ENCODE measurements at places on chromosomes 2 and 18.

GRCh38 chr2:210539578-210540416 lies 16.6 kb upstream of the CPS1 start:
- DNase-seq: no peak

DNA sequence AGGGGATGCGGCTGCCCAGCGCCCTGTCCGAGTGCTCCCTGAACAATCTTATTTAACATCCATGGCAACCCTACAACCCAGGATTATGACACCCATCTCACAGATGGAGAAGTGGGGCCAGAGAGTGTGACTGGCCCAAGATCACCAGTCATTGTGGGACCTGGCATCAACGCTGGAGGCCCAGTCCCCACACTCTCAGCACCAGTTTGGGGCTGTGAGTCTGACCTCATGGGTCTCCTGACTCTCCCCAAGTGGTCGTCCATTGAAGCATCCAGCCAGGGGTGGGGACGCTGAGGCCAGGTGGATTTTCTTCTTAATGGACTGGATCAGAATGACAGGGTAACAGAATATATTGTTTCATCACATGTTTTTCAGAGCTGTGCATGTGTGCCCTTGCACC lies 24.5 kb downstream of the MAL start:
- DNase-seq: no peak

DNA sequence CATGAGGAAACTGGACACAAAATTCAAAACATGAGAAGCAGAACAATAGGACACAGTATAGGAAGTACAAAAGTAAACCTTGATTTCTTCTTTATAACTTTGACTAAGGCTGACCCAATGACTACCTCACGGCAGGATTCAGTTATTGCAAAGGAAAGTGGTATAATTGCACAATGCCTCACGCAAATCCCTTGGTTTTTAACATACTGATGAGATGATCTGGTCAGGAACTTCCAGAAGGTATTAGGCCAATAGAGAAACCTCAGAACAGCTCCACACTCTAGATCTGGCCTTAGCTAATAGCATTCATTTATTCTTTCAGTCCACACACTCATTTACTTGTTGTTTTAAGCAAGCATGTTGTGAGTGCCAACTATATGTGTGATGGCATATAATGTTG lies 1526.9 kb upstream of the ACVR2A start:
- DNase-seq: no peak

DNA sequence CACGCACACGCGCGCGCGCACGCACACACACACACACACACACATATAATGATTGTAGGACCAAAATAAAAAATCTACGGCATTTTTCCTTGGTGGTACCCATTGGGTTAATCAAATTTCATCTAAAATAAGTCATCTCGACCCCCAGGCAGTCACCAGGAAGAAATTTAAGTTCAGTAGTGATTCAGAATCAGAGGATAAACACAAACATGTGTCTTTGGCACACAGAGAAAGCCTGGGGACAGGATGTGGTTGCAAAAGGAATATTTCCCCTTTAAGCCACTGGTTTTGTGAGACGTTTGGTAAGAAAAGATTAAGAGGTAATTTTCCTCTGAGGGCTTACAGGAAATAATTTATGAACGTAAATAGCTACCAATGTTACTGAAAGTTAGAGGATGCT lies 171.6 kb upstream of the PIEZO2 start:
- DNase-seq: no peak

GRCh38 chr2:39623917-39624316 lies 41.8 kb upstream of the TMEM178A start:
- no peak for DNase-seq

DNA sequence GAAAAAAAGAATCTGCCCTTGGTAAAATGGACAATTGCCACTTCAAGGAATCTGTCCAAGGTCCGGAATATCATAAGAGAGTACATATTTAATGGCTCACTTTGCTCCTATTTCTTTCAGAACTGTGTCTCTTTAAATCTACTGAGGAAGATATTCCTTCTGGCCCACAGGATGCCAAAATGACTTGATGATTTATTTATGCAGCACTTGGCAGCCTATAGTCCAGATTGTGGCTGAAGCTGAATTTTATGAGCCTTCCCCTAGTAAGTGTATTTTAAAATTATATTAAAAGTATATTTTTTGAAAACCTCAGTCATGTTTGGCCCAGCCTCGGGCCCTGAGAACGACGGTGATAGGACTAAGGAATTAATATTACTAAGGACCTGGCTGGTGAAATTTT lies 465.1 kb upstream of the HNRNPA3 start:
- no peak for DNase-seq

DNA sequence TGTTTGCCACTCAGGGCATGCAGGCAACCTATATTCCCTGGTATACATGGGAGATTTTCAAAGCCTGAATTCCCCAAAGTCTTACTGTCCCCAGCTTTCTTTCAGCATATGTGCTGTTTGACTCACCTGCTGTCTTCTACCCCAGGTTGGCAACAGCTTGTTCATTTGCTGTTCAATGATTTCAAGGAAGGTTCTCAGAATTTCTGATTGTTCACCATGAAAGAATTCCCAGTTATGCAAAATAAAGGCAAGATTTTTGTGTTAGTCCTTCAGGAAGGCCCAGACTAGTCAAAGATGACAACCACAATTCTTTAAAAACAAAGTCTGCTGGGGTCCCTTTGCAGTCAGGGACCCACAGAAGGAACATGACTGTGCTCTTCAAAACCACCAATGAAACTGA lies 1057.8 kb upstream of the CDH2 start:
- DNase-seq: no peak

DNA sequence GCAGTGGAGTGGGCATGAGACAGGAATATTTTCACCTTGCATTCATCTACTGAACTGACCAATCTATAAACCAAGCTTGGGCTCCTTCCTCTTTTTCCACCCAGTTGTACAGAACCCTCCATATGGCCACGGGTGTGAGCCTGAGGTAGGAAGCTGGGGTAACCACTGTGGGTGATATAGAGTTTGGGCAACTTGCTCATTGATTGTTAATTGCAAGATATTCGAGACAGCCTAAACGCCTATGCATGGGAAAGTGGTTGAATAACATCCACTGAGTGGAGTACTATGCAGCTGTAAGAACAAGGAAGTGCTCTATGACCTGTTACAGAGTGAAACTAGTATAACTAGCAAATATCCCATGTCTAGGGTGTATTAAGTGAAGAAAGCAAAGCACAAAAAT lies 7.3 kb upstream of the VAPA start:
- no peak for DNase-seq

- DNase-seq: no peak
Measured at GRCh38 chr2:169818241-169818640, 6.5 kb downstream of the METTL5 start.

DNA sequence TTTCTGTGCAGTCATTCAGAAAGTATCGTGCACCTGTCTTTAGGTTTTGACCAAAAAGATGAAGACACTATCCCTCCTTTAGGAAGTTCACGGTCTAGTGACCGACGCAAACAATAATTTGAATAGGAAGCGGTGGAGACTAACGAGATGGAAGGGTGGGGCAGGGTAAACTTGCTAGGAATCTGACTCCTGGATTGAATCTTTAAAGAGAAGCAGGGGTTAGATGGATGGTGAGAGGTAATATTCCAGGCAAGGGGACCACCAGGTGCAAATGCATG lies 651 bp upstream of the TXNL1 start:
- DNase-seq: no peak

DNA sequence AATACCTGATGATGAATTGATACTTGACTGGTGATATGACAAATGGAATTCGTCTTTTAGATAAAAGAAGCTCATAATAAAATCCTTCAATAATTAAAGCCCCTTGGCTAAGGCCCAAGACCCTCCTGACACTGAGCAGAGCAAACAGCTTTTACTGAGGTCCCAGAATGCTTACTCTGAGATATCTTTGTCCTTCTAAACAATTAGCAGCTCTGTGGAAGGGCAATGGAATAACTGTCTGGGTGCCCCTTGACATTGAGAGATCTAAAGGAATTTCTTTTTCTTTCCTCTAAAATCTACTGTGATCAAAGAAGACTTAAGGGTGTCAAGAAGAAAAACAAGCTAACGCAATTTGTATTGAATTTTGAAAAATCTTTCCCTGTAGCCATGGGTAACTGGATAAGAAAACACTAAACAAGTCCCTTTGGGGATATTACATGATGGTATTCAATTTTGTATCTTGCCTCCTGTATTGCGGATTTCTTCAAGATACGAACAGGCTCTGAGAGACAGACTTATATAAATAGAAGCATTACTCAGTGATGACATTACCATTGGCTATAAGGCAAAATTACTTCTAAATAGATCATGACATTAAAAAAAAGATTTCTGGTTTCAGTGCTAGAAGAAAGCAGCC lies 128.8 kb downstream of the MREG start:
- DNase-seq: no peak

GRCh38 chr2:23944527-23944926 lies 4.3 kb downstream of the UBXN2A start:
- DNase-seq: no peak

DNA sequence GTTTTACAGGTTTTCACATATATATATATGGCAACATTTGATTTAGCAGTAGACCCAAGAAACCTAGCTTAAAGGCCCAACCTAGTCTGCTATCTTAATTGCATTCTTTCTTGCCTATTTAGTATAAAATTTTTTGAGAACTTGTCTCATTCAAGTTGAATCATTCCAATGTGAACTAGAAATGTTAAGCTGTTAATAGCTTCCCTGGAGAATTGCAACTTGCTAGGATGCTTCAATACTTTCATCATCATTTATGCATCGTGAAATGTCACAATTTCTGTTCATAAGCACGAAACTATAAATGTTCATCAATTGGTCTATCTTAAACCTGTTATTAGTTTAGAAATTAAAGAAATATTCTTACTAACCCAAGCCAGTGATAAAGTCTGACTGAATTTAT lies 217.6 kb downstream of the BABAM2 start:
- DNase-seq: no peak

DNA sequence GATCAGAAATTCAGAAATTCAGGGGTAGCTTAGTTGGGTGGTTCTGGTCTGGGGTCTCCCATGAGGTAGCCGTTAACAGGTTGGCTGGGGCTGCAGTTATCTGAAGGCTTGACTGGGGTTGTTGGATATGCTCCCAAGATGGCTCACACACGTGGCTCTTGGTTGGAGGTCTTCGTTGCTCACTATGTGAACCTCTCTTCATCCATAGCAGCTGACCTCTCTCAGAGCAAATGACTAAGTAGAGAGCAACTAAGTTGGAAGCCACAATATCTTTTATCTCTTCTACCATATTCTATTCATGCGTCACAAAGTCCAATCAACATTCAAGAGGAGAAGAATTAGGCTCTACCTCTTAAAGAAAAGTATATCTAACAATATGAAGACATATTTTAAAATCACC lies 38.7 kb upstream of the SERTAD2 start:
- DNase-seq: no peak

DNA sequence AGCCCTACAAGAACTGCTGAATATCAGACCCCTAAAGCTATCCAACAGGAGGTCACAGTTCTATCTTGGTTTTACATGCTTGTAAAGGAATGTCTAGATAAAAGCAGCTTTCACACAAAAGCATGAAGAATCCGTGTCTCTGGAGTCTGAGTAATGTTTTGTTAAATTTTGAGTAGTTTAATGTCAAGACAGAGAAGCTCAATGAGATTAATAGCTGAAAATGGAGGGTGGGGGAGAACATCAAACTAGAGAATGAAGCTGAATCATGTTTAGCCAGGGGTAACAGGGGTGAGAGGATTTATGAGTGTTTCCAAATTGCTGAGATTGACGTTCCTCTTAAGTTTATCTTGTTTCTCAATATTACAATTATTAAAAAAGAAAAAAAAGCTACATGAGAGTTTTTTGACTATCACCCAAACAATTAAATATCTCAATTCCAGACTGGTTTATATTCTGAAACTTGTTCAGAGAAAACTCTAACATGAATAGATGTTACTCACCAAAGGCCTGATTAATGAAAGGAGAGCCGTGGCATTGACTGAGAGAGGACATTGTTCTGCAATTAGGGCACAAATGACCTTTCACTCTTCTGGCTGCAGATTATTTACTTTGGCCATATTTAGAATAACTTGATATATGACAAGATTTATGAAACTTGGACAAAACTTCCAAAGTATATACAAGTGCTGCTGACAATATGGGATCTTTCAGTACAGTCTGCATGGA lies 266.4 kb upstream of the ETAA1 start:
- DNase-seq: no peak

DNA sequence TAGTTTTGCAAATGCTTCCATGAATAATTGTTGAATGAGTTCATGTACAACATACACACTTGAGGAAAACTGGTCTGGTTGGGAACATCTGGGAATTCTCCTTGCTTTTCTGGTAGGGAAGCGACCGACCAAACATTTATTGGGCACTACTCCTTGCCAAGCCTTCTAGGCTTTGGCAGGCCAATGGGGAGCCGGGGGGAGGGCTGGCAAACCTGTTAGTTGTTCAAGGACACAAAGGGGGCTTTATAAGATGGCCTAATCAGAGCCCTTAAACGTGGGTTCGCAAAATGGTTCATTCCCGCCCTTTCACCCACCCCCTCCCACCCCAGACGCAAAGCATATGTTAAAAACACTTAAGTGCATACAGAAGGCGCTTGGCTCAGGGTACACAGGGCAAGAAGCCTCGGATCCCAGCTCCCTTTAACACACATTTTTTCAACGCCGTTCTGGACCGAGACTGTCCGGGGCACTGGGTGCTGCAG lies 844 bp upstream of the VSNL1 start:
- DNase-seq: no peak

DNA sequence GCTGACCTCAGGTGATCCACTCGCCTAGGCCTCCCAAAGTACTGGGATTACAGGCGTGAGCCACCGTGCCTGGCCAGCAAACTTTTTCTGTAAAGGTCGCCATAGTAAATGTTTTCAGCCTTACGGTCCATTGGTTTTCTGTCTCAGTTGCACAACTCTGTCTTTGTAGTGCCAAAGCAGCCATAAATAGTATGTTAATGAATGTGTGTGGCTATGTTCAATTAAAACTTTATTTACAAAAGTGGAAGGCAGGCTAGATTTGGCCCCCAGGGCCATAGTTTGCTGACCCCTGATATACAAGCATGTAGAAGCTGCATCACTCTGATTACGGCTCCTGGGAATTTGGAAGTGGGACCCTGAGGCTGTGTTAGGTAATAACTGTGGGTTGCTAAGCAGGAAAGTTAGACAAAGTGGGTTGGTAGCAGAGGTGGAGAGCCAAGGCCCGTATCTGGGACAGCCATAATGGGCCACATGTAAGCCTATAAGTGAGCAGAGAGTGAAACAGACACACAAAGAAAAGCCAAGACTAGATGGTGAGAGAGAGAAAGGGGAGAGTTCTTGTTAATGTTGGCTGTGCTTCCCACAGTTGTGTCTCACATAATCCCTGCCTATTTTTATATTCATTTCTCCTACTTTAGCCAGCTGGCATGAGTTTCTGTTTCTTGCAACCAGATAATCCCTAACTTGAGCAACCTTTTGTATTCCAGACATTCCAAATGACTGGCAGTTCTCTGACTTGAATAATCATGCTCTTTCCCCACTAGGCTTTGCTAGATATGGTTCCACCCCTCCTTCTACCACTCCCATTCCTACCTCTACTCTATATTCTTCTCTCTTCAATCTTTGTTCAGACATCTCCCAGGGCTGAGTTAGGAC lies 223.3 kb upstream of the STON1 start:
- no peak for DNase-seq

GRCh38 chr2:152581360-152581759 lies 135.9 kb downstream of the PRPF40A start:
- DNase-seq: no peak

GRCh38 chr2:100878000-100878791 lies 58.3 kb downstream of the NPAS2 start:
- DNase-seq: no peak

Measured in activated CD4-positive, alpha-beta T cell treated with anti-CD3 and anti-CD28 coated beads, Interleukin-2, amount 50 U/mL, for 1 hour (primary cell).